ENCODE measurements at places on chromosomes 4 and X. TPM values are rescaled to one million over a fixed set of nuclear protein-coding genes. Genes with fewer than 3 reads are reported as not detected.

DNA sequence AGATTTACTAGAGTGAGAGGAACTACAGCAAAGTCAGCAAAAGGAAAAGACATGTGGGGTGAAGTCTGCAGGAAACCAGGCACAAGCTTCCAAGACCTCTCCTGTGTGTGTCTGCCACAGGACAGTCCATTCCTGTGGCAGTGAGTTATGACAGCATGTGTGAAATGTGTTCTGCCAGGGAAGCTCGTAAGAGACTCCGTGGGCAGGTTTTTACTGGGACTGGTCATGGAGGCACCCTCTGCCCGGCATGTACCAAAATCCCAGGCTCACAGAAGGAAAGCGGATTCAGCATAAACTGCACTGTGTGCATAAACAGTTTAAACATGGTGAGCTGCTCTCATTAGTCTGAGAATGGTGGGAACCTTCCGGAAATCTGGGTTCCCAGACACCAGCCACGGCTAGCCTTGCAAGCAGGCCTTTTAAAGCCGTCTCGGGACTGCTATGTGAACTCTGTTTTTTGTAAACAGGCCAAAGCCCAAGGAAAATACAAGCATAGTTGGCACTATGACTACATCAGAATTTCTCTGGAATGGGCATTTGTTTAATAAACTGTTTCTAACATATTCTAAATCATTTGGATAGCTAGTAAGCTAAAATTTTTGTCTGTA is 288.5 kb downstream of the TENM3 start:
- H3K27me3 ChIP-seq: no peaks in the 10 kb centered on the region
- H3K4me1 ChIP-seq: peaks cover 5% of the 10 kb centered on the region

EVC2 gene
- total RNA-seq: 7.4 TPM

- DNase-seq: no peak
- H3K36me3 ChIP-seq: peaks cover 3% of the 10 kb centered on the region
- no peak overlapping the region for H3K27ac ChIP-seq
- no peak overlapping the region for H3K4me3 ChIP-seq
Measured at GRCh38 chr4:8251110-8251883, 18.3 kb upstream of the HTRA3 start.

TRPC5OS gene
- not detected for total RNA-seq

All from endothelial cell (in vitro differentiated cells).